ENCODE measurements at places on chromosomes 6 and 20.
A peak's percentile ranks its signal among the peaks of the same experiment; 100 is the strongest.

DNA sequence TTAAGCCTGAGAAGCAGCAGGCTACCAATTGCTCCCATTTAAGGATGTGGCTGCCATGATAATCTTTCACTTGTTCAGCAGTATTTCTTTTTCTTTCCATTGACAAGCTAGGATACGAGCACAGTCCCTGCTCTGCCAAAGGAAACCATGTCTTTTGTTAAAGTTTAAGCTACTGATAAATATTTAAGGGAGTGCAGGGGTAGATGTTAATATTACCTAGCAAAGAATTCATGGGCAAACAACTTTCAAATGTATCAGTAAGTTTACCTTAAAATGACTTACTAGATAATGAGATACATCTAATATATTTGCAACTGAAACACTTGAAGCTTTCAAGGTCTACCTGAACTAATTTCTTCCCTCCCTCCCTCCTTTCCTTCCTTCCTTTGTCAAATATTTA lies 77.3 kb downstream of the OPN5 start:
- no peak for DNase-seq

- DNase-seq: peak; percentile 28
Measured at GRCh38 chr6:143941852-143942627, 66.0 kb downstream of the PLAGL1 start.

DNA sequence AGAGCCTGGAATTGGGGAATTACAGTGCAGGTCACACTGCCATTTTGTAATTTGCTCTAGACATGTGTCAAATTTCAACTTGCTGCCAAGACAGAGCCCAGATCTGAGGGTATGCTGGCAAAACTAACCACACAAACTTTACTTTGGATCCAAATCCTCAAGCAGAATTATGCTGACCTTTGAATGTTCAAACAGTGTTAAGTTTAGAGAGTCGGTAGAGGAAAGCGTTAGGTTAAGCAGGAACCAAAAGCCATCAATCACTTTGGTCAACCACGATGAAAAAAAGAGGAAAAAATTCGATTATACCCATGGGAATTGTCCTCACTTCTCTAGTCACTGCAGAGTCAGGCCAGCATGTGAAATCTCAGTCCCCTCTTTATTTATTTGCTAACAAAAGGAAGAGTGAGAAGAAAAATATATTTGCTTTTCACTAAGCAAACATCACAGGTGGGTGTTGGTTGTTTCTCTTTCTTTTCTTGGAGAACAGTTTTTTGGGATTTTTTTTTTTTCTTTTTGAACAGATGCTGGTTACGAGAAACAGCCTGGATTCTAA lies 105.1 kb upstream of the ADGRF1 start:
- no peak for DNase-seq

DNA sequence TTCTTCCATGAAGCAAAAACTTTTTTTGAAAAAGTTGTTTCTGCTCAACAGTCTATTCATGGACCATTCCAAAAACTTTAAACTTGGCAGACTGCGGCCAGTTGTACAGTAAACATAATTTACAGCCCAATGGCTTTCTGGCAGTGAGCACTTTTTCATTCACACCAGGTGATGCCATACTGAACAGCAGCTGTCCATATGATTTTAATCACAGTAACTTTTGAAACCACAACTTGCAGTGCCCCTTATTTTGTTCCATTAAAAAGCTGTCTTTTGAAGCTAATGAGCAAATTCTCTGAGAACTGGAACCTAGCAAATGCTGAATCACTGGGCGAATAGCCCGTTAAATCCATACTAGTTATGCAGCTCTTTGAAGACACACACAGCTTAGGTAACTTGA lies 576.6 kb downstream of the PTPRT start:
- DNase-seq: no peak

- peak; percentile 61 for DNase-seq
Measured at GRCh38 chr20:53609491-53610445, 16.1 kb upstream of the ZNF217 start.

GRCh38 chr20:40016392-40016791 lies 672.6 kb downstream of the MAFB start:
- peak; percentile 74 for DNase-seq

GRCh38 chr6:123089226-123089625 lies 93.2 kb downstream of the CLVS2 start:
- peak; percentile 11 for DNase-seq

Data from bronchial epithelial cell (primary cell).